ENCODE measurements at places on chromosomes 13 and 19. TPM values are rescaled to one million over a fixed set of nuclear protein-coding genes. Genes with fewer than 3 reads are reported as not detected.

The EMP3 gene
- total RNA-seq = 32.5 TPM

- H3K4me1 ChIP-seq = no peaks in the 10 kb centered on the region
- peaks cover 6% of the 10 kb centered on the region for H3K36me3 ChIP-seq
These were observed 15.9 kb upstream of the ZNF681 start for GRCh38 chr19:23774524-23774971.

- no peaks in the 10 kb centered on the region for H3K36me3 ChIP-seq
These were observed 7.6 kb downstream of the LGALS4 start for GRCh38 chr19:38805180-38805579.

The PGLYRP1 gene
- total RNA-seq = not detected

The ONECUT3 gene
- not detected for total RNA-seq
